ENCODE measurements at places on chromosomes 2 and 18. TPM values are rescaled to one million over a fixed set of nuclear protein-coding genes. Genes with fewer than 3 reads are reported as not detected.

The KCNK3 gene
- 1.1 TPM for total RNA-seq

The RAMP1 gene
- 51.7 TPM for total RNA-seq

The SP110 gene
- 15.2 TPM for total RNA-seq

The GFPT1 gene
- total RNA-seq = 60.1 TPM

GRCh38 chr18:13416208-13416607 lies 197.6 kb downstream of the LDLRAD4 start:
- DNase-seq = no peak

DNA sequence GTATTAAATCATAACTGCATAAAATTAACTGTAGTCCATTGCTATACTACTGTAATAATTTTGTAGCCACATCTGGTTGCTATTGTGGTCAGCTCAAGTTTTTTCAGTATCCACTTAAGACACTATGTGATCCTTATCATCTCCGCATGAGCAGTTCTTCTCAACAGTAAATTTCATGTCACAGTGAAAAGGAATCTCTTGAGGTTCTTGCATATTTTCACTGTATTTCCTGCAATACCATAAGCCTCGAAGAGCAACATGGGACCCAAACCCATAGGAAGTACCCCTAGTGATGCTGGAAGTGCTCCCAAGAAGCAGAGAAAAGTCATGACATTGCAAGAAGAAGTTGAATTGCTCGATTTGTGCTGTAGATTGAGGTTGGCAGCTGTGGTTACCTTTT lies 86.7 kb downstream of the LDLRAD4 start:
- no peak for DNase-seq

The CD8A gene
- total RNA-seq = 0.72 TPM

DNA sequence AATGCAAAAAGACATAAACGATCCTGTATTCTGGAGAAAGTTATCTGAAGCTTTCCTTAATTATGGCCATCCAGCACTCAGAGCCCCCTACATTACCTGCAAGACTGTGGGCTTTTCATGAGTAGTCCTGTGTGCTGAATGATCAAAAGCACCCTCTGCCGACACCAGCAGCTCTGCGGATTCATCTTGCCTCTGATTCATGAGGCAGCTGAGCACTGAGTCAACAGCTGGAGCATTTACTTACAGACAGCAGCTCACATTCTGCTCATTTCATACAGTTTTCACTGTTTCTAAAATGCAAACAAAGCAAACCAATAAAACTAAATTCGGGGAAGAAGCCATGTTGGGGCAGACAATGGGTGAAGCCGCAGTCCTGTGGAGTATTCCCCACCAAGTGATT lies 886.5 kb downstream of the CNTNAP5 start:
- no peak for DNase-seq

DNA sequence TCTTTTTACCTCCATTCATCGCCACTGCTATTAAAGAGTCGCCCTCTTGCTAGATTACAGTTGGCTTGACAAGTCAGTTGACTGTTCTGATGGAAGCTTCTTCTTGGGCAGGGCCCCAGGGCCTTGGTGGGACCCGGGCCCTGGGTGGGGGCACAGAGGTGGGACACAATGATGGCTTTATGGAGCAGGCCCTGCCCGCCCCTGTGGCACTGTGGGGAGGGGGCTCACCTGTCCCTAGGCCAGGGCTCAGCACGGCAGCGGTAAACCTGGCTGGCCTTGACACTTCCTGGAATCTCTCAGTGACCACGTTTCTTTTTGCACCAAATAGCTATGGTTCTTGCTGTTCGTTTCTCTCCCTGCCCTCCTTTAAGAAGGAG lies 4.9 kb upstream of the HS6ST1 start:
- DNase-seq = peak; percentile 0

The ABCG8 gene
- total RNA-seq = not detected

- no peak for DNase-seq
Observed at GRCh38 chr2:40090044-40090443, 311.0 kb upstream of the THUMPD2 start.

The ARHGEF33 gene
- 4.0 TPM for total RNA-seq

GRCh38 chr18:44700652-44701051 lies 20.0 kb downstream of the SETBP1 start:
- DNase-seq = peak; percentile 45

The SLC9A2 gene
- total RNA-seq = 2.4 TPM

DNA sequence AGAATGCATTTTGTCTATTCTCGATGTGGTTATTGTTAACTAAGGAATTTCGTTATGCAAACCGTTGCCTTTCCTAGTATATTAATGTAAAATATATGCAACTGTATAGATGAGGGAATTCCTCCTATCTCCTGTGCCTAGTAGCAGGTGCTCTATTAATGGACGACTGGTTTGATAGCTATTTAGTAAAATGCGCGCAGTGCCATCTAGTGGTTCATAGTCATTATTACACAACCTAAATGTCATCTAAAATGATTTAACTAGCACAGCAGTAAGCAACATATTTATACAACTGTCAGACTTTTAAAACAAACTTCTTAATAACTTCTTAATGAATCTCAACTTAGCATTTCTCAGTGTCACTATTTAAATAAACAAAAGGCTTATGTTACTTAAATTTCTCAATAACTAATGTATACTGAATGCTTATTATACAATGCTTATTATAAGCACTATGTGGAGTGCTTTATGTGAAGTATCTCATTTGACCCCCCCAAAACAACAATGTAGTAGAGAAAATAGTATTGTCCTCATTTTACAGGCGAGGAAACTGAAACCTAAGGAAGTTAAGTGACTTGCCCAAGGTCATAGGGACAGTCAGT lies 77.9 kb downstream of the DTNA start:
- peak; percentile 85 for DNase-seq

The PFN4 gene
- total RNA-seq = not detected

- DNase-seq = no peak
Observed at GRCh38 chr2:230964136-230964730, 31.7 kb upstream of the SPATA3 start.

The MYO7B gene
- total RNA-seq = 1.5 TPM

GRCh38 chr2:194096402-194096801 lies 1560.6 kb upstream of the SLC39A10 start:
- no peak for DNase-seq

The CSRNP3 gene
- 20.6 TPM for total RNA-seq

The ALLC gene
- total RNA-seq = not detected

- peak; percentile 24 for DNase-seq
Observed at GRCh38 chr2:127100251-127101047, 6.5 kb downstream of the BIN1 start.

- DNase-seq = peak; percentile 65
Observed at GRCh38 chr2:45394842-45395241, 216.2 kb downstream of the SRBD1 start.

DNA sequence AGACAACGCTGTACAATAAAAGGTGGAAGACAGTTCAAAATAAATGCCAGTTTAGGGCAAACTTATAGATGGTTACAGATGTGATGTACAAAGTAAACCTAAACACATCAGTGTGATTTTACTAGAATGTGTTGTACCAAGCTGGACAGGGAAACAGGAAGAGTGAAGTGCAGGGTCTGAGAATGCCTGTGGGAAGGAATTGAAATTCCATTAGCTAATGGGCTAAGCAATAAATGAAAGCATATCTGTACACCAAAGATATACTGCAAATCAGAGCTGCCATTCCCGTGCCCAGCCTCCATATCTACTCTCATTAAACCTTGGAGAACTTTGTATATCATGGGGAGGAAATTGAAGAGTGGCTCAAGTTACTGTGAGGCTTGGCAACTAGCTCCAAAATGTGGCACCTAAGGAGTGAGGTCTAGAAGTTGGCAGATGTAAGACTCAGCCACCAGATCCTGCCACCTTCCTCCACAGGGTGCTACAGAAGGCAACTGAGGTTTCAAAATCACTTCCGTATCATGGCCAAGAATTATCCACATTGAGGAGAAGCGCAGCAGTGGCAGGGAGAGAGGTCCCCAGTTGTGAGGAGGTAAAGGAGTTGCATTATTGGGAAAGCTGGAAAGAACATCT lies 277.8 kb downstream of the TCF4 start:
- no peak for DNase-seq

GRCh38 chr18:25985707-25986394 lies 104.6 kb downstream of the SS18 start:
- no peak for DNase-seq

GRCh38 chr2:163990541-163990940 lies 254.7 kb upstream of the FIGN start:
- no peak for DNase-seq

The ANKRD62 gene
- total RNA-seq = 0.10 TPM

- DNase-seq = no peak
Observed at GRCh38 chr2:47031909-47032668, 116.5 kb upstream of the MCFD2 start.

GRCh38 chr2:150742094-150742493 lies 254.6 kb upstream of the RND3 start:
- DNase-seq = no peak

DNA sequence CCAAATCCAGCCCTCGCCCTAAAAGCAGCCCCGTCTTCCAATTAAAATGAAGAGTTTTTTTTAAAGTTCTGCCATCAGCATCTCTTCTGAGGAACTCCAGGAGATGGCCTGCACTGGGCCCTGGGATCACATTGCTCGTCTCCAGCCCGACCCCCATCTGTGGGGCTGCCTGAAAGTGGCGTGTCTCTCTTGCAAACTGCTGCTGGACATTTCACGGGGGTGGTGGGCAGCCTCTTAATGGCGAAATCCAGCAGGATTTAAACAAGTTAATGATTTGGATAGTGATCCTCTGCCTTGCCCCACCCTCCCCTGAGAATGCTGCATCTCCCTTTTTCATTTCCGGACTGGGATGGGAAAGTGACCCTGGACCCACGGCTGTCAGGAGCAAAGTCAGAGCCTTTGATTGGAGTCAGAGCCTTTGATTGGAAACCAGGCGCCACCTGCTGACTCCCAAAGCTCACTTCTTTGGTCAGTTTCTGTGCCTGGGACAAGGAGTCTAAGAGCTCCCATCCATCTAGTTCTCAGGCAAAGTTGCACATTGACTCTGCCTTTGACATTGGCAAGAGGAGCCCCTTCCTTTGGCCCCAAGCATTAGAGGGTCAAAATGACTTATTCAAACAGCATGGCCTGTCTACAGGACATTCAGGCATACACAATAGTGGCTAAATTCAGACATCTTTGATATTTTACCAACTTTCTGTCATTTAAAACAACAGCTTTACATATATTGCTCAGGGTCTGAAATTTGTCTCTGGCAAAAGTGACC lies 155.2 kb downstream of the SH3BP4 start:
- DNase-seq = peak; percentile 86

The EPB41L3 gene
- 50.1 TPM for total RNA-seq

GRCh38 chr2:28357948-28358667 lies 34.5 kb upstream of the FOSL2 start:
- DNase-seq = no peak

DNA sequence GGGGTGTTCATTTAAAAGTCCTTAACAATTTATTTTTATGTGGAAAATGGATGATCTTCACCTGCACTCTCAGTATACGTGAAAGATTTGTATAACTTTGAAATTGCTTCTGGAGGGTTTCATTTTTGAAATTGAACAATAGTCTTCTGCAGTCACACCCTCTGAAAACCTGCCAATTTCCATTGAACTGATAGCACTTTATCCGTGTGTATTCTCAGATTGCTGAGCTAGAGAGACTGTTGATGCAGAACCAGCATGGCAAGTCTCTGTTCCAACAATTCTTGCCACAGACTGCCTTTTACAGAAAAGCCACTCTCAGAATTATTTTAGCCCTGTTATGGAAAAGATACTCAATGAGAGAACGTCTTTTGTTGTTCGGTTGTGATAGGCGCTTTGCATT lies 6.6 kb upstream of the GULP1 start:
- DNase-seq = no peak

- DNase-seq = no peak
Observed at GRCh38 chr2:223729781-223730180, 107.6 kb downstream of the AP1S3 start.
